HFFc6 (cell line): ENCODE measurements at places on chromosomes 3 and 15.
A peak's percentile ranks its signal among the peaks of the same experiment; 100 is the strongest.

DNA sequence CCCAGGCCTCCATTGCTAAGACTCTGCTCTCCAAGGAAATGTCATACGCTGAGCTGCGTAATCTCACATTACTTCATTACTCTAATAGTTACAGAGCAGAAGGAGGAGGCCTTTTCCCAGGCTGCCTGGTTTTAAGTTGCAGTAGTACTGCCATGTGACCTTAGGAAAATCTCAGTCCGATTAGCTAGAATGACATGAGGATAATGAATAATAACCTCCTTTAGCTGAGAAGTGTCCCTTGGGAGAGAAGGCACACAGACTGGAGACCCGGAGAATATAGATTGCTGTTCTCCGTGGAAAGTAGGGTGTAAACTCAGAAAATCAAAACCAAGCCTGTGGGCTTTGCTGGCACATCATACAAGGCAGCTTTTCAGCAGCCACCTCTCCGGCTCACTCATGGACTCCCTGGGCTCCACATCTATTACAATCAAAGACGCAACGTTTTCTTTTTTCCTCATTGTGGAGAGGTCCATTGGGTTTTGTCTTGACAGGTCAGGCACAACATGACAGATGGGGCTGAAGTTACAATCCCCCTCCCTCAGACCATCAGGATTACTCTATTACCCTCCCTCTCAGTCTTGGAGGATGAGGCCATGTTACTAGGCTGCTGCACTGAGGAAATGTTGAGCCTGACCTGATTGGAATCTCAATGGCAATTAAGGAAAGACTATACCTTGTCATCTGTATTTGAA lies 134.8 kb upstream of the MB21D2 start:
- DNase-seq = no peak
- H3K36me3 ChIP-seq = no peaks in the 10 kb centered on the region
- no peak overlapping the region for H3K27ac ChIP-seq
- H3K4me3 ChIP-seq = no peak overlapping the region
- H3K4me1 ChIP-seq = no peaks in the 10 kb centered on the region

GRCh38 chr3:113754494-113755159 lies 7.8 kb downstream of the ATP6V1A start:
- H3K4me1 ChIP-seq = peaks cover 24% of the 10 kb centered on the region
- no peaks in the 10 kb centered on the region for H3K27me3 ChIP-seq
- H3K27ac ChIP-seq = no peak overlapping the region
- no peak for DNase-seq
- no peak overlapping the region for H3K4me3 ChIP-seq
- H3K36me3 ChIP-seq = peaks cover 24% of the 10 kb centered on the region

DNA sequence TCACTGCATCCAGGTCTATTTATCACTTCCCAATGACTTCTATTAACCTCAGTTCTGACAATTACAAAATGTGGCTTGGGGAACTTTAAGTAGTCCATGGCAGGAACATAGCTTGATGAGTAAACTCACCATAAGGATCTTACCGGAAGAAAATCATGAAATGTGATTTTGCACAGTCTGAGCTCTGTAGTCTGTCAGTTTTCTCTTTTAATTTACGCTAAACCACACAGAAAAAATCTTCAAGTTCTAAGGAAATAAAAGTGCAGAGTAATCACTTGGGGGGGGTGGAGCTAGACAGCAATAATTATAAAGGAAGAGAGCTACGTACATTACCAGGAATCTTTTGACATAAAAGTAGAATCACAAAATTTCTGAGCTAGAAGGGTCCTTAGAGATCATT lies 9.2 kb downstream of the TBC1D5 start:
- no peak for DNase-seq
- H3K4me1 ChIP-seq = peaks cover 22% of the 10 kb centered on the region
- peaks cover 52% of the 10 kb centered on the region for H3K36me3 ChIP-seq
- no peak overlapping the region for H3K4me3 ChIP-seq

DNA sequence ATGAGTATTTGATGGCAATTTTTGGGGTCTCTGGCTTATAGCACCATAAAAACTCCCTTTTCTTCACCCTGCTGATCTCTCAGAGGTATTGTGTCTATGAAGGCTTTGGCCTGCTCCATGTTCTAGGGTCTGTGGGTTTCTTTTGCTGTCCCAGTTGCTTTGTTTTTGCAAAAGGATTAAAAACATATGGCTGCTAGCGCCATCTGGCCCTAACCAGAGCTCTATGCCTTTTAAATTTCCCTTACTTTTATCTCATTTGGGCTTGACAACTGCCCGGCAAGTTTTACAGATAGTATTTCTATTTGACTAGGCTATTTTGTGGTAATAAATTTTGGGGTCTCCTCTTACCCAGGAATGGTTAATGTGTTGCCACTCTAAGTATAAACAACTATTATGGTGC lies 6.4 kb upstream of the GHRL start:
- DNase-seq = no peak
- peaks cover 3% of the 10 kb centered on the region; the same call in 1 of the 2 replicates for H3K27me3 ChIP-seq
- no peak overlapping the region for H3K4me3 ChIP-seq

- no peak for DNase-seq
- H3K27me3 ChIP-seq = 0 out of 2 replicates have a peak, but pooled peaks cover 2% of the 10 kb centered on the region
- no peaks in the 10 kb centered on the region; the same call in 1 of the 2 replicates for H3K4me1 ChIP-seq
- H3K36me3 ChIP-seq = no peaks in the 10 kb centered on the region
These were observed 5.5 kb upstream of the RSL24D1 start for GRCh38 chr15:55202206-55202605.

GRCh38 chr15:82635798-82636197 lies 11.4 kb downstream of the CPEB1 start:
- no peak overlapping the region for H3K27ac ChIP-seq
- no peak overlapping the region for H3K4me3 ChIP-seq
- H3K27me3 ChIP-seq = peaks cover 12% of the 10 kb centered on the region
- H3K36me3 ChIP-seq = no peaks in the 10 kb centered on the region
- H3K4me1 ChIP-seq = no peaks in the 10 kb centered on the region
- no peak for DNase-seq

DNA sequence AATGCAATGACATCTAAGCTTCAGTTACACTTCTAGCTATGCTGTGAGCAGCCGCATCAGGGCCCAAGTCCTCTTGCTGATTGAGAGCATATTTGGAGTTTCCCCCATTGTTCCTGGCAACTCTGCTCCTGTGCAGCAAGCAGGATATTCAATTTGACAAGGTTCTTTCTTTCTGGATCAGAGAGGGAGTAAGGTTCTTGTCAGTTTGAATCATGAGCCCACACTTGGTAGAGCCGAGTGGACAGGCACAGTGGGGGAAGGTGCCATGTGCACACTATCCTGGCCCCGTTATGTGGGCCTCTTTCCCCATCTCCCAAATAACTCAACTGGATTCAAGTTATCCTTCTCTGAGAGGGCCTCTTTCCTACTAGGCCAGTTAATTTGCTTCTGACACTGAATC lies 385.4 kb downstream of the ZIC1 start:
- H3K27me3 ChIP-seq = no peaks in the 10 kb centered on the region; the same call in 1 of the 2 replicates
- H3K4me3 ChIP-seq = no peak overlapping the region
- no peaks in the 10 kb centered on the region for H3K36me3 ChIP-seq
- no peak overlapping the region for H3K27ac ChIP-seq
- no peaks in the 10 kb centered on the region; the same call in 1 of the 2 replicates for H3K4me1 ChIP-seq

- H3K27ac ChIP-seq = peak overlapping the region; percentile 79
- H3K4me1 ChIP-seq = peaks cover 97% of the 10 kb centered on the region
- H3K4me3 ChIP-seq = peak overlapping the region; percentile 56
- peak; percentile 85 for DNase-seq
- no peaks in the 10 kb centered on the region for H3K27me3 ChIP-seq
- peaks cover 48% of the 10 kb centered on the region for H3K36me3 ChIP-seq
These were observed 79.7 kb downstream of the FBN1 start for GRCh38 chr15:48565560-48566482.

DNA sequence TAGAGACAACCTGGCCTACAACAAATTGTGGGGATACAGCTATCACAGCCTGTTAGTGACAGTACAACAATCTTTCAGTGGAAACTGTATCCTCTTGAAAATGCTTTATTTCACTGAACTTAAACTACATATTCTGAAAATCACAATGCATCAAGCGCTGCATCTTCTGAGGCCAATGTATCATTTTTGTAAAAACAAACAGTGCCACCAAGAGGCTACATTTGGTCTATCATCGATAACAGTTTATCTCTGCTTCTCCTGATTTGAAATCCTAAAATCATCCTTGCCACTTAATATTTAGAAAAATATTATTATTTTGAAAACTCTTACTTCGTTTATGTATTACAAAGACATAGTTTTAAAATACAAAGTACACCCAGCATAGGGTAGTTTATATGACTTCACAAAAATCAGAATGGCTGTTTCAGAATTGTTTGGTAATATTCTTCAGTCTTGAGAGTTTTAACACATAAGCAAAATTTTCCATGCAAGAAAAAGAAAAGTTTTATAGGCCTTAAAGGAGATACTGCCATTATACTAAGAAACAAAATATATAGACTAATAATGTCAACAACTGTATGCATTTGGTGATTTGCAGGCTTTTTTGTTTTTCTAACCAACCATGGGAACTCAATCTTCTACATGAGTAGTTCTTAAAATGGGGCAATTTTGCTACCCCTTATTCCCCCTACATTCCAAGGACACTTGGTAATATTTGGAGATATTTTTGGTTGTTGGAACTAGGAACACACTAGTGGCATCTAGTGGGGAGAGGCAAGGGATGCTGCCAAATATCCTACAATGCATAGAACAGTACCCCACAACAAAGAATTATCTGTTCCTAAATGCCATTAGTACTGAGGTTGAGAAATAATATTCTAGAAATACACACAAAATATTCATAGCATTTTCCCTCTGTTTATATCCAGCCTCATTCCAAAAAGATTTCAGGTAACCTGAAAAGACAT lies 42.3 kb downstream of the WDR72 start:
- H3K27me3 ChIP-seq = no peaks in the 10 kb centered on the region
- no peaks in the 10 kb centered on the region for H3K36me3 ChIP-seq
- no peak overlapping the region for H3K4me3 ChIP-seq
- DNase-seq = no peak

- no peak overlapping the region for H3K4me3 ChIP-seq
- H3K4me1 ChIP-seq = peaks cover 8% of the 10 kb centered on the region; the same call in 1 of the 2 replicates
- H3K27ac ChIP-seq = no peak overlapping the region
- H3K27me3 ChIP-seq = no peaks in the 10 kb centered on the region; the same call in 1 of the 2 replicates
- H3K36me3 ChIP-seq = no peaks in the 10 kb centered on the region
These were observed 162.9 kb downstream of the ITPR1 start for GRCh38 chr3:4656059-4656458.

DNA sequence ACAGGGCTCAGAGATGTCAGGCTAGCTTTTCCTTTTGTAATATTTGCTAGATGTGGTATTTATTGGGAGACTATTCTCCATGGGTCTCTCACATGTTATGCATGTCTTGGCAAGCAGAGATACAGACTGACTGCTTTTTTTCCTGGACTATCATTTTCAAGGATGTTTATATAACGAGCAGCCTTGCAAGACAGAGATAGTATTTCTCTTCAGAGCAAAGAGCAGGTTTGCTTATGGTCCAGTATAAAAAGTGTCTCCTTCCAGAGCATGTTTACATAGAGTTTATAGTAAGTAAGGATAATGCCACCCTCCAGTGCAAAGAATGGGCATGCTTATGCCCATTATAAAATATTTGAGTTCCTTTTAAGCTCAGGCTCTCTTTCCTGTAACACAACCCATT lies 24.6 kb downstream of the GTF2E1 start:
- peaks cover 85% of the 10 kb centered on the region for H3K4me1 ChIP-seq
- no peaks in the 10 kb centered on the region for H3K27me3 ChIP-seq
- H3K27ac ChIP-seq = peak overlapping the region; percentile 79
- H3K4me3 ChIP-seq = no peak overlapping the region

- H3K4me1 ChIP-seq = peaks cover 79% of the 10 kb centered on the region
- H3K27me3 ChIP-seq = no peaks in the 10 kb centered on the region; the same call in 1 of the 2 replicates
- no peak overlapping the region for H3K4me3 ChIP-seq
- H3K27ac ChIP-seq = no peak overlapping the region
- no peak for DNase-seq
- no peaks in the 10 kb centered on the region; the same call in 1 of the 2 replicates for H3K36me3 ChIP-seq
These were observed 36.6 kb downstream of the AMOTL2 start for GRCh38 chr3:134337511-134338200.

DNA sequence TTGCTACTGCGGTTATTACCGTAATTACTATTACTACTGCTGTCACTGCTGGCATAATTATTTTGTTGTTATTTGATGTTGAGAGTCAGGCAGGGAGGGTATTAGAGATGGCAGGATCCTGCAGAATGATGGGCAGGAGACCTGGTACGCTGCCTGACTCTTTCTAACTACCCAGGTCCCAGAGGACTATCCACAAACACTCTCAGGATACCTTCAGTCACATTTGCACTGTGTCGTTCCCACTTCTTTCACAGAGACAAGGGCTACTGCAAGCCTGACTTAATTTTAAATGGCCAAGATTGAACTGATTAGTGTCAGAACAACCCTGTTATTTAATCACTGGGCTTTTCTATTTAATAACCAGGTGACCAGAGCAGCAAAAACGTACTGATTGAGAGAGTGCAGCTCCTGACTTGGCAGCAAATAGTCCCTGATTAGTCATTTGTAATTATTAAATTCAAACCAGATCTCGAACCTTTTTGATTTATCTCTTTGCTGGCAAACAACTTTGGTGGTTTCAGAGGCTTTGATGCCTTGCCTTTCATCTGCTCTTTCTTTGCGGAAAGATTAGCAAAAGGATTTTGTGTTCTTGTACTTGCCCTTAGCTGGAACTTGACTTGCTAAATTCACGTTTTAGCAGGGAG lies 88.8 kb upstream of the ARHGEF3 start:
- H3K27ac ChIP-seq = no peak overlapping the region
- H3K36me3 ChIP-seq = no peaks in the 10 kb centered on the region
- DNase-seq = no peak
- H3K4me1 ChIP-seq = peaks cover 18% of the 10 kb centered on the region
- H3K4me3 ChIP-seq = no peak overlapping the region

GRCh38 chr3:89474333-89475130 lies 367.1 kb downstream of the EPHA3 start:
- no peaks in the 10 kb centered on the region for H3K36me3 ChIP-seq
- DNase-seq = no peak
- no peaks in the 10 kb centered on the region for H3K4me1 ChIP-seq

DNA sequence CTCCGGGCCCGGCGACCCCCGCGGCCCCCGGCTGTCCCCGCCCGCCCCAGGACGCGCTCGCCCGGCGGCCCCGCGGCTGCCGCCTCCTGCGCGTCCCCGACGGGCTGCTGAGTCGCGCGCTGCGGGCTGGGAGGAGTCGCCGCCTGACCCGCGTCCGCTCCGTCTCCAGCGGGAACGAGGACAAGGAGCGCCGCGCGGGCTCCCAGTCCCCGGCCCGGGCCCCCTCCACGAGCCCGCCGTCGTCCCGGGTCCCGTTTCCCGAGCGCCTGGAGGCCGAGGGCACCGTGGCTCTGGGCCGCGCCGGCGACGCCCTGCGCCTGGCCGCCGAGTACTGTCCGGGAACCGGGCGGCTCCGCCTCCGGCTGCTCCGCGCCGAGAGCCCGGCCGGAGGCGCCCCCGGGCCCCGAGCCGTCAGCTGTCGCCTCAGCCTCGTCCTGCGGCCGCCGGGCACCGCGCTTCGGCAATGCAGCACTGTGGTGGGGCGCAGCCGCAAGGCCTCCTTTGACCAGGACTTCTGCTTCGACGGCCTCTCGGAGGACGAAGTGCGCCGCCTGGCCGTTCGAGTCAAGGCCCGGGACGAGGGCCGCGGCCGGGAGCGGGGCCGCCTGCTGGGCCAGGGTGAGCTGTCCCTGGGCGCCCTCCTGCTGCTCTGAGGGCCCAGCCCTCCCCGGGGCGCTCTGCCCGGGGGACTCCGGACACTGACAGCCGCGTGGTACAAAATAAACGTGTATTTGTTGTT lies 1.5 kb downstream of the C2CD4A start:
- peaks cover 11% of the 10 kb centered on the region for H3K27me3 ChIP-seq
- no peak for DNase-seq
- peak overlapping the region; percentile 73 for H3K4me3 ChIP-seq
- H3K4me1 ChIP-seq = peaks cover 25% of the 10 kb centered on the region
